ENCODE measurements at places on chromosomes 6 and 20.

GRCh38 chr6:160190081-160190480, 68.5 kb downstream of the SLC22A1 start:
- no peak for DNase-seq

- peak; percentile 50 for DNase-seq
Measured at GRCh38 chr6:45681860-45682511, 304.3 kb upstream of the SUPT3H start.

- DNase-seq = no peak
Measured at GRCh38 chr6:3741477-3741871, 10.0 kb downstream of the PXDC1 start.

- DNase-seq = no peak
Measured at GRCh38 chr6:169450097-169450496, 196.5 kb upstream of the THBS2 start.

DNA sequence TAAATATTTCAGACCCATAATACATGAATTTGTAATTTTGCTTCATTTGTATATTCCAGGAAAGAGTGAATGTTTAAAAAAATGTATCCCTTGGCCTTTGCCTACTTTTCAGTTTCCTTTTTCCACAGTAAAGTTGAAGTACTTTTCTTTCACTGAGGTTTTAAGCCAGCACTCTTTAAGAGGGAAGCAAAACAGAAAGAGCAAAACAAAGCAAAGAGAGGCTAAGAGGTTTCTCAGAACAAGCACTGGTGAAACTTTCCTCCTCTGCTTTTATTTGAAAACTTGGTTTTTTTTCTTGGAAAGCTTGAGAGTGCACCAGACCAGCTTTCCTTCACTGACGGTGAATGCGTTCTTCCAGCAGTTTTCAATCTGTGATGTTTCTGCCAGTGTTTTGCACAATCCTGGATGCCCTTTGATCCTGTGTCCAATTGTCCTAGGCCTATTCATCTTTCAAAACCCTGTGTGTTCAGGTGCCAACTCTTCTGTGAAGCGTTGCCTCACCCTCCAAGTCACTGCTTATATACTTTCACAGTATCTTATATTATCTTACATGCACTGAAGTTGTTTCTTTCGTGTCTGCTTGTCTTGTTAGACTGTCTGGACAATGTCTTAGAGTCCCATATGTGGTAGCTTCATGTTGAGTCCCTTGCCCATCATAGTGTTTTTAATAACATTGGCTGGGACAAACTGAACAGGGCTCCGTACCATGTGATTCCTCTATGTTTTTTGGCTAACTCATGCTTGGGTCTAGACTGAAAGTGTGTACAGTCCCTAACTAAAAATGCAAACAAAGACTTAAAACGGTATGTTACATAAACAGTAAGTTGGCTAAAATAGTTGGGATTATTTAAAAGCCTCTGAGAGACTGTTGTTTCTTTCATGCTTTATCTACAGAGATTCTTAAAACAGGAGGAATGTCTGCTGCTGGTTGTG, 1.9 kb downstream of the RNF217 start:
- peak; percentile 28 for DNase-seq

GRCh38 chr6:105786890-105787655, 299.1 kb upstream of the PRDM1 start:
- no peak for DNase-seq

DNA sequence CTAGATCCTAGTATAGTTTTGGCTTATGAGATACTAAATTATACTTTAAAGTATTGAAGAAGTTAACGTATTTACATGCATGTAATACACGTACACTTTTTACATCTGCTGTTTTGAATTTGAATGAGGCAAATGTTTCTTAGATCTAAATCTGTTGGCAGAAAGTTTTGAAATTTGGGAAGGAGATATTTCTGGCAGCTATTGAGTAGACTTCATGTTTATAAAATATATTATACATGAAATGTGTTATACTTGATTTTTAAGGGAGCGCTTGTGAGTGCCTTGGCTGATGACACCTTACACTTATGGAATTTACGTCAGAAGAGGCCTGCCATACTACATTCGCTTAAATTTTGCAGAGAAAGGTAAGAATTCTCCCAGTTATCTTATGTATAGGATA, 34.7 kb downstream of the STXBP5 start:
- no peak for DNase-seq

GRCh38 chr6:36851149-36851614, 11.9 kb upstream of the CPNE5 start:
- DNase-seq = peak; percentile 78

DNA sequence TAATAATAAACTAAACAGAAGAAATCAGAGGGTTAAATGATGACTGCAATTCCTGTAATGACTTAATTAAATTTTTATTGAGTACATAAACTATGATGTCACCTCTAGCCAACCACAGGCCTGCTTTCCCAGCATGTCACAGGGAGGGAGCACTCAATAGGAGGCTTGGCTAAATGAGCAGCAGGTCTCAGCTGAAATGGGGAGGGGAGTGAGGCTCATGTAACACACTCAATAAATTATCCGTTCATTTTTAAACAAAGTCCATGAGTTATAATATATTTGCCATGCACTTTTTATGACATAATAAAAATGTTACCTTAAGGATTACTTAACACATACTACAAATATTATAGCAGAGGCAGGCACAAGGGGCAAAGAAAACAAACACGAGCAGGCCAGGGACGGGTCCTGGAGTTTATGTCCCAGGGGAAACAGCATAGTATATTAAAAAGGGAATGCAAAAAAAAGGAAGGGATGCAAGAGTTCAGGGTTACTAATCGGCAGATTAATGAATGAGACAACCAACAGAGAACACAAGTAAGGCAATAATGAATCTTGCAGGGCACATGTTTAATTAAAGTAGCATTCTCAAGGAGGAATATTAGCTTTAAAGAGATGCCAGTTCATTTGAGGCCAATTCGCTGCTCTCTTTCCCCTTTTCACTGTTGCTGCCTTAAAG, 27.1 kb upstream of the FAM83C start:
- DNase-seq = peak; percentile 91

- DNase-seq = no peak
Measured at GRCh38 chr6:170583756-170584180, 669 bp downstream of the PDCD2 start.

GRCh38 chr20:58550275-58551059, 35.3 kb upstream of the APCDD1L start:
- DNase-seq = peak; percentile 94

- no peak for DNase-seq
Measured at GRCh38 chr20:59143326-59143725, 20.3 kb upstream of the ZNF831 start.
